ENCODE measurements at places on chromosomes 16 and 17.

DNA sequence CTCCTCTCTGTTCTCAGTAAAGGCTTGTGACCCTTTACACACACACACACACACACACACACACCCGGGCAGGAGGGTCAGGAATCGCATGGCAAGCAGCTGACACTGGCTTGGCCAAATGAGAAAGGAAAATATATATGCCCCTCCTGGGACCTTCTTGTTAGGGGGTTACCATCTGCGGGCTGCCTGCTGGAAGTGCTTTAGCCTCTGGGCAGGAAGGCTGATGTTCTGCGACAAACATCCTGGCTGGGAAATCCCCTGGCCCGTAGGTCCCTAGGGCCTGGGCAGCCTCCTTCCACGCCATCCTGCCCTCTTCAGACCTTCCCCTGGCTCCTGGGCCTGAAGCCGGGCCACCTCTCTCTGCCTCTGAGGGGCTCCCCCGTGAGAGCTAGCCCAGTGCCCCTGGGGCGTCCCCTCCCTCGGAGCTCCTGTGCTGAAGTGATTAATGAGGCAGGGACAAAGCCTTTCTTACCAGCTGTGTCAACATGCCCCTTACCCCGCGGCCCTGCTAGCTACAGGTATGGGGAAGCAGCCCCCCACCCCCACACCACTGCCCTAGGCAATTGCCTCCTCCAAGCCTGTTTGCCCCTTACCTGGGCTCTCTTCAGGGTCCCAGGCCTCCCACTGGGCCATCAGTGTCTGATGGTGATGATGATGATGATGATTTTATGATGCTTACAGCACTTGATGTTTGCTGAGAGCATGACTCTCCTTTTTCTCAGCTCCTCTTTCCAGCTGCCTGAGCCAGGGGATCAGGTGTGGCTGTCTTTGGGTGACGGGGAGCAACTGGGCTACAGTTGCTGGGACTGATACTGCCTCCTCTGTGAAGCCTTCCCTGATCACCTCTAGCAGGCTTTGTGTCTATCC is 32.8 kb upstream of the ETV4 start:
- DNase-seq, result no peak

GRCh38 chr17:77247048-77247541 is 106.3 kb downstream of the SEC14L1 start:
- peak; percentile 63 for DNase-seq

- no peak for DNase-seq
These were observed 17.1 kb upstream of the MARCHF10 start for GRCh38 chr17:62825182-62825581.

DNA sequence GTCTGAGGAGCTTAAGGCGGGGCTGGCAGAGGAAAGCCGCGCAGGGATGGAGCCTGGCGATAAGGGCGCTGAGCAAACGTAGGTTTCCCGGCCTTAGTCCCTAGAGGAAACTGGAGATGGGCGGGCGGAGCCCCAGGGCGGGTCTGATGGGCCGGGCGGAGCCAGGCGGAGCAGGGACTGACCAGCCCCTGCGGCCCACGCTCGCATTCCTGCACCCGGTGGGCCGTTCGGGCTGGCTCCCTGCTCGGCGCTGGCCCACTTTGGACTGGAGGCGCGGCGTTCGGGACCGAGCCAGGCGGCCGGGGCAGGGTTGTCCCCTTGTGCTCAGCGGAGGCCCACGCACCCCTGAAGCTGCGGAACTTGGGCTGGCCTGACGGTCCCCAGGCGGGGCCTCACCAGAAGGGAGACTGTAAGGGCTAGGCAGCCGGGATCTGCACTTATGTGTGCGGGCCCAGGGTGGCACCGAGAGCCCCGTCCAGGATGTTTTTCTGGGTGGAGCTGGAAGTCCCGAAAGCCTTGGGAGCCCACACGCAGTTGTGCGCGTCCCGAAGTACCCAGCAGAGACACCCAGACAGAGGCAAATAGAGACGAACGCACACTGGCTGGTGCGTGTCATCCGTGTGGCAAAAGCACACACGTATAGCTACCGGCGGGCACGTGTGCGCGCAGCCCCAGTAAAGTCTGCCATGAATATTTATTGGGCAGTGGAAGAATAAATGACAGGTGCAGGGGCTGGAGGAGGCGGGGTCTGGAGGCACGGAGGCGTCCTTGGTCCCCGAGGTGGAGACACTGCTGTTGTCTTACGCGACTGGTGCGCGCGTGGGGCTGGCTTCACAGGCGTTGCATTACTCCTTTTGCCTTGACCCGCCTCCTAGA is 1.4 kb downstream of the PYDC1 start:
- no peak for DNase-seq

GRCh38 chr17:41133880-41134735 is 6.2 kb downstream of the KRTAP4-6 start:
- DNase-seq, result no peak

GRCh38 chr16:74450236-74450635 is 29.0 kb upstream of the CLEC18B start:
- DNase-seq, result no peak
